ENCODE measurements at places on chromosomes 12 and 14.

GRCh38 chr12:41286426-41286825, 98.3 kb downstream of the PDZRN4 start:
- no peak for DNase-seq

DNA sequence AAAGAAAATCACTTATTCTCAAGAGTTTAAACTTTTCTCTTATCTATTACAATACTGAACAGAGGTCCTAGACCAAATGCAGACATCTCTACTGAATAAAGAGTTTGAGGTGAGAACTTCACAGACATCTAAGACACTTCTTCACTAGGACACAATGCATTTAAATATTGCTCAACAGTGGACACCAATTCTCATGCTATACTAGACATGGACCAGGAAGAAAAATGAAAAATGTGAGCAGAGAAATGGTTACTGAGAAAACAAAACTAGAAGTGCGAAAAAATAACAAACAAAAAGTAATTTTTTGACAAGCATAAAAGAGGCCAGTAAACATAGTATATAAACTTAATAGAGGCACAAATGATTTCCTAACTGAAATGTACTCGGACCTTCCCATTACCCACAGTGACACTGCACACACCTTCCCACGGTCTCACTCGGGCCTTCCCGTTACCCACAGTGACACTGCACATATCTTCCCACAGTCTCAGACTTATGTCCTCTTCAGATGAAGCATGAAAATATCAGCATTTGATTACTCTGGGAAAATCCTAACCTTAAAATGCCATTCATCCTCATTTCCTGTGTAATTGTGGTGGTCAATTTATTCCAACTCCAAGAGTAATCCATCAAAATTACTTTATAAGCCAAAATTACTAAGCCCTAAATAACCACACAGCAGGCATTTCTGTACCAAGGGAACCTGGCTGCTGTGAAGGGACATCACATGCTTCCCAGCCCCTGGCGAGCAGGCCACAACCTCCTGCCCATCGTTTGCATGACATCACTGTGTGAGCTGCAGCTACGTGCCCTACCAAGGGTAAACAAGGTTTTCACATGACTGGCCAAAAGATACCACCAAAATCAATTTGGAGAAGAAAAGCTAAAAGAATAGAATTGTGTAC, 6.4 kb downstream of the SLC15A4 start:
- DNase-seq, result no peak

DNA sequence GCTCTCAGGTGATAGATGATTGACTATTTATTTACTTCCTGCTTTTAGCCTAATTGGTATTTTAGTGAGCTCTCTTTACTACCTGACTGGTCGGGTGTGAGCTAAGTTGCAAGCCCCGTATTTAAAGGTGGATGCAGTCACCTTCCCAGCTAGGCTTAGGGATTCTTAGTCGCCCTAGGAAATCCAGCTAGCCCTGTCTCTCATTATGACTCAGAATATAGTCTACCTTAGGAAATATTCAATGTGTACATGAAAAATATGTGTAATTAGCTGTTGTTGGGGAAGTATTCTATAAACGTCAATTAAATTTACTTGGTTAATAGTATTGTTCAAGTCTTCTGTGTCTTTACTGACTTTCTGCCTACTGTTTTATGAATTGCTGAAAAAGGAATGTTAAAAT, 306.9 kb upstream of the DIO2 start:
- no peak for DNase-seq

GRCh38 chr12:65269603-65270002, 8.9 kb upstream of the MSRB3 start:
- DNase-seq, result no peak

- DNase-seq, result no peak
These were observed 467.3 kb downstream of the NRXN3 start for GRCh38 chr14:78637489-78637888.

DNA sequence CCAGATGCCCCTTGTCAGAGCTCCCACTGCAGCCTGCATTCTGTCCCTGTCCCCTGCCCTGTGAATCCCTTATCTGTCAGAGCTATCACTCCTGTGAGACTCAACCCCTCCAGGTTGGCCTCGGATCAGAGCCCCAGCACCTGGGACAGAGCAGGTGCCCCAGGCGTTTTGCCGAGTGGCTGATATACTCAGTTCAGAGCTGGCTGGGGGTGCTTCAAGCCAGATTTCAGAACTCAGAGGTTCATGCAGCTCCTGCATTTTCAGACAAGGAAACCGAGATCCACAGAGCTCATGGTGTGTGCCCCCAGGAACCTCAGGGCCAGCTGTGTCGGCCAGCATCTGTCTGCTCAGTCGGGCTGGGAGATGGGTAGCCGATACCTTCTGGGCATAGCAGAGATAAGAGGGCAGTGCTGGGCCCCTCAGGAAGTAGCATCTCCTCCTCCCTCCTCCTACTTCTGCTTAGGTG, 228.0 kb upstream of the RTL1 start:
- DNase-seq, result no peak

- DNase-seq, result no peak
These were observed 289.3 kb downstream of the MED13L start for GRCh38 chr12:115988212-115988611.

GRCh38 chr12:5395443-5396271, 36.3 kb upstream of the NTF3 start:
- no peak for DNase-seq

- no peak for DNase-seq
These were observed 36.1 kb downstream of the ZFC3H1 start for GRCh38 chr12:71627438-71628002.

DNA sequence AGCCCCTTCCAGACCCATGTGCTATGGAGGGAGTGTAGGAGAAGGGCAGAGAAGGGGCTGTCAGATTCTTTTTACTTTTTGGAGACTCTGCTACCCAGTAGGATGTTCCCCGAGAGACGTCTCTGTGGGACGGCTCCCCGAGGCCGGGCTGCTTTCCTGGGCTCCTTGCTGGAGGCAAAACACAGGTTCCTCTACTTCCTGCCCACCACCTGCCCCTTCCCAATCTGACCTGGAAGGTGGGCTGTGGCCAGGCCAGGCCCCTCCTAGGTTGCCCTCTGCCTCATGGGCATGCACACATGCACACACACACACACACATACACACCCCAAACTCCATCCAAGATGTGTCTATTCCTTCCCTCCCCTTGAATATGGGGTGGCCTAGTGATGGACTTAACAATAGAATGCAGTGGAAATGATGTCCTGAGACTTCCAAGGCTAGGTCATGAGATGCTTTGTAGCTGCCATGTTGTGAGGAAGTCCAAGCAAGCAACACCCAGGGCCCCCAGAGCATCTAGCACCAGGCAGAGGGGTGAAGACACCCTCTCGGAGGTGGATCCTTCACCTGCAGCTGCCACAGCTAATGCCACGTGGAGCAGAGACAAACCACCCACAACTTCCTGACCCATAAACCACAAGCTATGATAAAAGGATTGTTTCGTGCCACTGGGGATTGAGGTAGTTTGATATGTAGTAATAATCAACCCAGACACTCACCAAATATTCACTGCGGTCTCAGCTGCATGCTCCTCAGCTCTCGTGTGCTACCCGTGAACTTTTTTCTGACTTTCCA, 1.6 kb upstream of the ASB2 start:
- DNase-seq, result peak; percentile 95

- peak; percentile 1 for DNase-seq
These were observed 838.6 kb downstream of the BCL11B start for GRCh38 chr14:98433436-98433835.

DNA sequence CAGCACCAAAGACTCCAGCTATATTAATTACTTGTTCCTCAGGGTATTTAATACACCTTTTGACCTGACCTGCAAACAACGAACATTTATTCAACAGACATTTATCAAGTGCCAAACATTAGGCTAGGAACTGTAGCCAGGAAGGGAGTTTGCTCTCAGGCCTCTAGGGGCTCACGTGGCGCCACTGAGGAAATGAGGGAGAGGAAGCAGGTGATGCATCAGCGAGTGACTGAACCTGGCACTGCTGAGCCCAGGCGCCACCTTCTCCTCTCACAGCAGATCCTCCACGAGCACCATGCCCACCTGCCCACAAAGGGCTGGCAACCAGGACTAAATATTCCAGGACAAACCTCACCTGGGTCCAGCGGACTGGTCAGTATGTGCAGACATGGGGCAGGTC, 50.2 kb downstream of the SETD3 start:
- DNase-seq, result peak; percentile 8

- DNase-seq, result no peak
These were observed 80.2 kb downstream of the TUNAR start for GRCh38 chr14:95956601-95957460.

- no peak for DNase-seq
These were observed 7.4 kb upstream of the DIO3 start for GRCh38 chr14:101553931-101554330.

DNA sequence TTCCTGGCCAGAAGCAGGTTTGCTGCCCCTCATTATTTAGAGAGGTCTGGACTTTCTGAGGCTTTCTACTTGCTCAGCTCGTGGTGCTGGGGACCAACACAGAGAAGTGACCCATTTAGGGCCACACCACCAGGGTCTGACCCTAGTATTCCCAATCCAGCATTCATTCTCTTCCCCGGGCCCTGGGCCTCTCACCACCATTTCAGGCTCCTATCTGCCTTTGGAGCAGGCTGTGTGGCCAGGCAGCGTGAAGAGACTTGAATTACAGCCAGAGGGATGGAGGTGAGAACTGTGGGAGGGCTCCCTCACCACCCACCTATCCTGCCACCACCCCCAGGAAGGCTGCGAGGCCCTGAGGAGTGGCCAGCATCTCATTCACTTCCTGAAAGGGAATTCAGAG, 24.6 kb downstream of the FAM222A start:
- no peak for DNase-seq

DNA sequence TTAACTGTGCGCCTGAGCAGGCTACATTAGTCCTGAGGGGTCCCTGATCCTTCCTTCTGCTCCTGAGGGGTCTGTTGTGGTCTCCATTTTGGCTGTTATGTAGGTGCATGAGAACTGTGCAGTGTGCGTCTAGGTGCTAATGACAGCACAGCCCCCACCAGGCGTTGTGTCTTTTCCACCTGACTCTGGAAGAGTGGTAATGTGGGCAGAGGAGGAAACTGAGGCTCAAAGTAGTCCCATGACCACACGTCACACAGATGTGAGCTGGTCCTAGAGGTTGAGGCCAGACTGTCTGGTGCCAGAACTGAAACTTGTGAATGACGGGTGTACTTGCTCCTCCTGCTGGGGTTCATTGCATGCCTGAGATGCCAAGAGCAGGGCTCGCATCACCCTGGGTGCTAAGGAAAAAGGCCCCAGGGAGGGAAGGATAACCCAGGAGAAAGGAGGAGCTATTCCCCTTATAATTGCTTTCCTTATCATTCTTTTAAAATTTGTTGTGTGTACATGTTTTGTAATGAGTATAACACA, 111.8 kb downstream of the SLC25A47 start:
- no peak for DNase-seq

GRCh38 chr14:68312884-68313610, 479.8 kb downstream of the ZFP36L1 start:
- DNase-seq, result peak; percentile 56

- no peak for DNase-seq
These were observed 6.8 kb downstream of the PPP1R36 start for GRCh38 chr14:64556526-64556925.

DNA sequence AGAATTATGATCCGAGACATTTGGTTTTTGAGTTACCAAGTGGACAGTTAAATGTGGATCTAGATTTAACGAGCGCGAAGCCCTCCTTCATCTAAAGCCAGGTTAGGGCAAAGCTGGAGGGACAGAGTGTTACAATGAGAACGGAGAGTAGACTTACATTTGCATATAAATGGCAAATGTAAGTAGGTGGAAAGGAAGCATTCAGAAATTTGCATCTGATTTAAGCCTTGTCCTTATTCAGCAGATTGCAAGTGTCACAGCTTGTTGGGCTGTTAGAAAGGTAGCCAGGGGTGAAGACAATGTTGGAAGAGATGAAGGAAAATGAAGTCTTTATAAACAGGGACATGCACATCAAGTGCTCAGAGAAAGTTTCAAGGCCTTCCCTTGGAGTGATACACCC, 806.2 kb downstream of the GALC start:
- no peak for DNase-seq

- no peak for DNase-seq
These were observed 148.5 kb upstream of the SEL1L start for GRCh38 chr14:81682134-81682533.

DNA sequence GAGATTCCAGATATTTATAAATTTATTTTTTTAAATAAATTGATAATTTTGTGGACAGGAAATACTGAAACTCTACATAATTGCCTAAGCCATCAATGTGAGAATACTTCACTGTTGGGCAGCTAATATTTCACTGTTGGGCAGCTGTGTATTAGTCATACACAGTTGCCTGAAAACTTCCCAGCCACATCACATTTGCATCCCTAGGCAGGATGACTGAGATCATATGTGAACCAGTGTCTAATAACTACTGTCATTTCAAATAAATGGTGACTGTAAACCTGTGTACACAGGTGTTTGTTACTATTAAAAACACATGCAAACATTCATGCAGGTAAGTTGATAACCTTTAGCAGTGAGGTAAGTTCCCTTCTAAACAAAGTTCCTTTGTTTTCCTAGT, 43.9 kb downstream of the TMTC3 start:
- DNase-seq, result no peak

GRCh38 chr12:85820101-85820500, 16.1 kb downstream of the RASSF9 start:
- no peak for DNase-seq

- no peak for DNase-seq
These were observed 2.6 kb upstream of the JAG2 start for GRCh38 chr14:105171004-105171673.

GRCh38 chr14:94239406-94239805, 53.7 kb downstream of the SERPINA10 start:
- DNase-seq, result no peak

DNA sequence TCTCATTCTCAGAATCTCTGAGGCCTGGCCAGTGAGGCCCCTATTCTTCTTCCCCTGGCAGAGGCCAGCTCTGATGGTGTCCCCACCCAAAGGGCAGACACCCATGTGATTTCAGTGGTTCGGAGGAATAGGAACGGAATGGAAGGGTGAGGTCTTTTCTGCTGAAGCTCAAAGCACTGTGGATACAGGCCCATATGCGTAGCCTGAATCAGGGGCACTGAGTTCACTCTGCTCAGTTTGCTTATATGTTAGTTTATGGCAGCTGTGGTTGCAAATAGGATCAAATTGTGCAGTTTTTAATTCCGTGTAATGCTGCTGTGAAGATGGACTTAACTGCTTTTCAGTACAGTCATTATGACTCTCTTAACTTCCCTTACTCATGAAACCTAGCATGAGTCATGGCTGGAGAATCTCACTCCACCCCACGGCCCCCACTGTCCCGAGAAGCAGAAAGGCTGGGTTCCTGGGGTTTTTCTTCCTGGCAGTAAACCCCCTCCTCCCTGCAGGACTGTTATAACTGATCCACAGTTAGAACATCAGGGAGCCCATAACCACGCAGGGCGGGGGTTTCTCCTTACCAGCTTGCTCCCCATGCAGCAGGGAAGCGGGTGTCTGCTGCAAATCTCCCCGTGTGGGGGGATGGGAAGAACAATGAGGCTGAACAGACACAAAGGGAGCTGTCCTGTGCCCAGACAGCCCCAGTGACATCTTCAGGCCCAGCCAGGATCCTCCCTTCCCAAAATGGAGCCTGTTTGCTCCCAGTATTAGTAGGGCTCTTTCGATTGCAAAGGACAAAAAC, 122.7 kb downstream of the SLC38A6 start:
- peak; percentile 85 for DNase-seq

- no peak for DNase-seq
These were observed 23.9 kb upstream of the TEX22 start for GRCh38 chr14:105374389-105374788.
